ENCODE measurements at places on chromosomes 4 and X.

DNA sequence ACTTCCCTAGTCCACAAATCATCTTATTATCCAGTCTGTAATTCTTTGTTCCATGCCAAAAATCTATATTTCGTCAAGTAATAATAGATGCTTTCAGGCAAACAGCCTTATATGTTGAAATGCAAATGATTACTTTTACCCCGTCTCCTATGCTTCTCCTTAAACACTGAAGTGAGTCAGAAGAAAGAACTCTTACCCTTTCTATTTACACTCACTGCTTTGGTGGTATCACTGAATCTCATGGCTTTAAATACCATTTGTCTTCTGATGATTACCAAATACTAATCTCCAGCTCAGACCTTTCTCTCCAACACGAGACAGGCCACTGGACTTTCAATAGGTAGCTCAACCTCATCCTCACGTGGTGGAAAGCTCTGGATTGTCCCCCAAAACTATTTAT lies 558.1 kb downstream of the IL1RAPL1 start:
- DNase-seq = no peak

DNA sequence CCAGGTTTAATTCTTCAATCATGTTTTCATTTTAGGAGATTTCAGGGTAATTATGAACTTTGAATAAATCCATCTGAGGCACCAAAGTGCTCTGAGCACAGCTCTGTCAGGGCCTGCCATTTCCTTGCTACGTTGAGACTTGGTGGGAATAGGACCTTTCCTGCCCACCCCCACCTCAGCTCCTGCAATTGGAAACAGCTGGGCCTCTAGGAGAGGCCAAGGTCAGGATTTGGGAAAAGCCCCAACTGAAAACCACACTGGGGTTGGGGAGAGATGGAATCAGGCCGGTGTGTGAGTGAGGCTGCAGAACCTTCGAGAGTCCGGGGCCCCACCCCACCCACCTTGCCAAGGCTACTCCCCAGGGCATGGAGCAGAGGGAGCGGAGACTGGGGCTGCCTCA lies 212.7 kb upstream of the BCOR start:
- DNase-seq = no peak

DNA sequence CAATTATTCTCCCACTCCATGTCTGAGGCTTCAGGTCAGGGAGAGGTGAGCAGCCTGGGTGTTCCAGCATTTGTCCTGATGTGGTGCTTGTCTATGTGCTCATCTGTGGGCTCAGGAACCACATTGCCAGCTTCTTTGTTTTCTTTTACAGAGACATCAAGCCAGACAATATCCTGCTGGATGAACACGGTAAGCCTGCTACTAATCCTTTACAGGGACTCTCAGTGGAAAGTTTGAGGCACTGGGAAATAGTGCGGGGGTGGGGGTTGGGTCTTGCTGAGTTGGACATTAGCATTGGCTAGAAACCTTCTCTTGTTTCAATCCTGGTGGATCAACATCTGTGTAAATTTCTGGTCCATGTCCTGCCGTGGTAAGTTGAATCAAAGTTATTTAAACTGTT lies 310.3 kb downstream of the EVC2 start:
- DNase-seq = no peak

DNA sequence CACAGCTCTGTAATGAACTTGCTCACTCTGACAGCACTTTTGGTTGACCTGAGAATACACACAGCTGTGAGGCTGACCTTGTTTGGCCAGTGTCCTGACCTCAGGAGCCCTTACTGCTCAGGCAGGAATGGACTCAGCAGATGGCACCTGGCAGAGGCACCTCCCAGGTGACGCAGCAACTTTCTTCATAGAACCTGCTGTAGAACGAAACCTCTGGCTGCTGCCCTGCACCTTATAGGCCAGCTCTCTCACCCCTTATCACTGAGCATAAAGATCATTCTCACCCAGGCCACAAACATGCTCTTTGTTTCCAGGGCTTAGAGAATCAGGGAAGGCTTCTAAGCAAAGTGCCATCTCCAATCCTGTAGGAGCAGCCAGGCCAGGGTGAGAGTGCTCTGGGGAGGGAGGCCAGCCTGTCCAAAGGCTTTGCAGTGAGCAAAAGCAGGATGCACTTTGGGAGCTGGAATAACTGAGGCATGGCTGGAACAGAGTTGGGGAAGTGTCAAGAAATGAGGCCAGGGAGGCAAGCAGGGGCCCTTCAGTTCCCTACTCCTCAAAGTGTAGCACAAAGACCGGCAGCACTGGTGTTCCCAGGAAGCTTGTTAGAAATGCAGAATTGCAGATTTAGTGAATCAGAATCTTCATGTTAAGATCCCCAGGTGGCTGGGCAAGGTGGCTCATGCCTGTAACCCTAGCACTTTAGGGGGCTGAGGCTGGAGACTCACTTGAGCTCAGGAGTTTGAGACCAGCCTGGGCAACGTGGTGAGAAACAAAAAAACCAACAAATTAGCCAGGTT lies 13.3 kb upstream of the CENPU start:
- DNase-seq = no peak

DNA sequence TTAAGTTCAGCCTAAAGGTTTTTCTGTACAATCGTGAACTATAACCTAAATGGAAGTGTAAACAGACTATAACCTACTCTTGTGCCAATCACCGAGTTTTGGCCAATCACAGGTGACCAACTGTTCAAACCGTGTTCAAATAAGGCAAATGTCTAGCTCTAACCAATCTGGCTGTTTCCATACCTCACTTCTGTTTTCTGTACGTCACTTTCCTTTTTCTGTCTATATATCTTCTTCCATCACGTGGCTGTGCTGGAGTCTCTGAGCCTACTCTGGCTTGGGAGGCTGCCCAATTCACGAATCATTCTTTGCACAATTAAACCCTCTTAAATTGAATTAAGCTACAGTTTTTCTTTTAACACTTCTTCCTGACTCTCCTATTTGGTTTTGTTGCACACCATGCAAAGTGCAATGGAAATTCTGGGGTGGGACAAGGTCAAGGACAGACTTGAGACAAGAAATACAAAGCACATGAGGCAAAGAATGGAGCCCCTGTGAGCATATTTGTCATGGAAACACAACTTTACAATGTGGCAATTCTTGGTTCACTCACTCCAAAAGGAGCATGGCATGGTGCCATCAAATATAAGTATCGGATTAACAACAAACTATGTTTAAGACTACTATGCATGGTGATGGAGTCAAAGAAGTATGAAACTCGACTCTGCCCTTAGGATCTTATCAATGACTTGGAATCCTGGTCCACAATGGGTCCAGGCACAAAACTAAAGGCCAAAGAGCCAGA lies 115.7 kb upstream of the FAM9B start:
- no peak for DNase-seq

GRCh38 chrX:56113785-56114436 lies 118.2 kb upstream of the KLF8 start:
- DNase-seq = no peak

- DNase-seq = no peak
Observed at GRCh38 chr4:154741922-154742850, 1.6 kb upstream of the LRAT start.

- DNase-seq = no peak
Observed at GRCh38 chr4:1396806-1397455, 9.3 kb downstream of the NKX1-1 start.
